IPS DF 19.7 (cell line): ENCODE measurements at places on chromosomes 6 and 20.
A peak's percentile ranks its signal among the peaks of the same experiment; 100 is the strongest.

- DNase-seq: no peak
Observed at GRCh38 chr6:118656847-118657451, 5.6 kb upstream of the CEP85L start.

DNA sequence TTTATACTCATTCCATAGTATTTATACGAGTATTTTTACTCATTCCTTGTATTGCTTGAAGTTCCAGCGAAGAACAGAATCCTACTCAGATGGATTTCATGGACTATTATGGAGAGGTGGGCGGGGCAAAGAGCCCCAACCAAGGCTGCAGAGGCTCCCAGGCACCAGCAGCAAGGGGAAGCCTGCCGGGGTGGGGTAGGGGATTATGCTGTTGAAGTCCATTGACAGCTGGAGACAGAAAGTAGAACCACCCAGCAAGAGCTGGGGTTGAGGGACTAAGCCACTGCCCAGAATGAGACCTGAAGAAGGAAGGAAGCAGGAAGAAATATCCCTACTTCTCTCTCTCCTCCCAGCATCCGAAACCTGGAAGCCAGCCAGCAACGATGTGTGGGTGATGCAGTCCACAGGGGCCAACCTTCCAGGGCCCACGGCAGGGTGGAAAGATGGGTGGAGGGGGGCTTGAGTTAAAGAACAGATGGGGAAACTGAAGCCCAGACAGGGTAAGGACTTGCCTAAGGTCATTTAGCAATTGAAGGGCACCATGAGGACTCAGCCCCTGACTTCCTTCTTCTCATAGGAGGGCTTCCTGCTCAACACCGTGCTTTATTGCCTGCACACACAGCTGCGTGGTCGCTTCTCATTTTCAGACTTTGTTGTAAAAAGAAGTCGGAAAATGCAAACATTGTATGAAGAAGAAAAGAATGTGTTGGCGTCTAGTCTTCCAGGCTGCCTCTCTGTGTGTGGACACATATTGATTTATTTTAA lies 18.3 kb upstream of the GTSF1L start:
- DNase-seq: no peak

DNA sequence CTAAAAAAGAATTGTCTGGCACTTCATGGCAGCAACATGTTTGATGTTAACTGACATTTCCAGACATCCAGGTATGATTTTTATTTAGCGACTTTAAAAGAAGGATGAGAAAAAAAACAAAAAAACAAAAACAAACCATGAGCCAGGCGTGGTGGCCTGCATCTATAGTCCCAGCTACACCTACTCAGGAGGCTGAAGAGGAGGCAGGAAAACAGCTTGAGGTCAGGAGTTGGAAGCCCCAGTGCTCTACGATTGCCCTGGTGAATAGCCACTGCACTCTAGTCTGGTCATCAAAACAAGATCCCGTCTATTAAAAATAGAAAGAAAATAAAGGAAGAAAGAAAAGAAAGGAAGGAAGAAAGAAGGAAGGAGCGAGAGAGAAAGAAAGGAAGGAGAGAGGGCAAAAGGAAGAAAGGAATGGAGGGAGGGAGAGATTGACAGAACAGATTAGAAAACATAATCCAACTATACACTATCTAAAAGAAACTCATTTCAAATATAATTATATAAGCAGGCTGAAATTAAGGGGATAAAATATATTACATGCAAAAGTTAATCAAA lies 141.6 kb downstream of the TRIM27 start:
- DNase-seq: no peak

- no peak for DNase-seq
Observed at GRCh38 chr20:8066662-8067061, 47.1 kb upstream of the TMX4 start.

DNA sequence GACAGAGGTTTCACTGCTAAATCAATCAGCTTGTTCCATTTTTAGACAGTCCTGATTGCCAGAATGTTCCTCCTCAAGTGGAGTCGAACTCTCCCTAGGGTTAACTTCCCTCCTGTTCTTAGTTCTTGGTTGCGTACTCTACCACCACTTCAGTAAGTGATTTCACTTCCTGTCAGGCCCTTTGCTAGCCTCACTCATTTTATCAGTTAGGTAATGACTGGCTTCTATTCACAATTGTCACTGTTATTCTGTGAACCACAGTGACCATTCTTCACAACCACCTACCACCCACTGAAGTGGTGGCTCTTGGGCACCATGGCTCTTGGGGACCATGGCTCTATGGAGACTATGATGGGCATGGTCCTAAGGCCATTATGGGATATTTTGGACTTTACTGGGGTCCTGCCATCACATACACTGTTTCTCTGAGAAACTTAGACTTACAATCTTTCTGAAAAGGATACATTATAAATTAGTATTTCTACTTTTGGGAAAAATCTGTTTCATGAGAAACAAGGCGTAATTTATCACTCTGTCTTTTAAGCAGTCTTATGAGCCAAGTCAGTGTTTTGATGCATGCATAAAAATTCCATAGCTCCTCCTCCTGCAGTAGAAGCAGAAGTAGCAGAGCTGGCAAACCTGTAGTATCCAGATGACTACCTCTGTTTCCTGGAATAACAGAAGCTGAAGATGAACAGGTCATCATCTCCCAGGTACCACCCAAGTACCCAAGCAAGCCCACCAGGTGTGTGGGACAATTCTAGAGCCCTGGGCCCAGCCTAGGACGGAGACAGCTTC lies 66.3 kb downstream of the ATXN1 start:
- no peak for DNase-seq

- no peak for DNase-seq
Observed at GRCh38 chr6:32188381-32189068, 1.5 kb downstream of the PBX2 start.

GRCh38 chr6:168107191-168107983 lies 28.4 kb upstream of the FRMD1 start:
- DNase-seq: no peak

GRCh38 chr6:47836046-47836445 lies 54.2 kb downstream of the OPN5 start:
- DNase-seq: no peak

DNA sequence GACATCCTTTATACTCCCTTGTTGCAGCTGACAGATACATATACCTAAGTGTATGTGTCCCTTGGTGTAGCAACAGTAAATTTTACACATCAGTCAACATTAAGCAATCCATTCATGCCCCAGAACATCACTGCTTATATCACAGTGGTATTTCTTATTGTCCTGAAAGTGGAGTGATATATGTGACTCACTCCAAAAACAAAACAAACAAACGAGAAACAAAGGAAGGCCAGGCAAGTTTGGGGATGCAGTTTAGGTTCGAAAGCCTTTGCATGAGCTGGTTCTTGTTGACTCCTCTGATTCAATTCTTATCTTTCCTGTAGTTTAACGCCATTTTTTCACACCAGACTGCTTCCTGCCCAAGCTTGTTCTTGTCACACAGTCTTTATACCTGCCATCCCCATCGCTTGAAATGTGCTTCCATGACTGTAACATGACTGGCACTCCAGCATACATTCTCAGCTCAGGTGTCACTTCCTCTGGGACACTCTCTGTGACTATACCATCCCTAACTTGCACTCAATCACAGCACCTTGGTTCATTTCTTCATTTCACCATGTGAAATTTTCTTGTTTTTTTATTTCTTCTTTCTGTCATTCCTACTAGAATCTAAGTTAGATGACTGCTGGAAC lies 125.0 kb upstream of the TSHZ2 start:
- no peak for DNase-seq

- no peak for DNase-seq
Observed at GRCh38 chr20:39632176-39632575, 670.0 kb downstream of the DHX35 start.

DNA sequence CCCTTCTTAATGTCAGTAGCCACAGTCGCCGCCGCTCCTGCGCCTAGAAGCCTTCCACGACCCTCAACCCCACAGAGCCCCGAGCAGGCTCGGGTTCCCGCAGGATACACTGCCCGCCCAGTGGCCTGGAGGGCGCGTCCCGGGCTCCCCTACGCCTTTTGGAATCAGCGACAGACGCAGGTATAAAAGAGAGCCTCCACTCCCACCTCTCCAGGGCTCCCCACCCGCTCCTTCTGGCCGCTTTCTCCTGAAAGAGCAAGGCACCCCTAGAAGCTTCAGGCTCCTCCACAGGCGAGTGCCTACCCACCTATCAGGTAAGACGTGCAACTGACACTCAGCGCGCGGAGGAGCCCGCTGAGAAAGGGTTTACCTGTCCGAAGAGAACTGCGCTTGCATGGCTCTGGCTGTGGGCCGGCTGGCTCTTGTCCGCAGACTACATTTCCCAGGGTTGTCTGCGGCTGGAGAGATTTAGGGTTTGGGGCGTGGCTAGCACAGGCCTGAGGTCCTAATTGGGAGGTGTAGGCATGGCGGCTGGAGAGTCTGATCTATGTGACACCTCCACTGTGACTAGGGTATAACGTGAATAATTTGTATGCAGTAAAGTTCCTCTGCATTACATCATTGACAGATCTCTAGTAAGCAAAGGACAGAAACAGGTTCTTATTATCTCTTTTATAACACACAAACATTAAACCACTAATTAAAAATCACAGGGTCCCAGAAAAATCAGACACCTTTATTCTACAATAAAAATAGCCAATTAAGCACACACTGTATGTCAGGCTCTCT lies 13.5 kb upstream of the ZNF391 start:
- peak; percentile 80 for DNase-seq

- no peak for DNase-seq
Observed at GRCh38 chr20:48056218-48056617, 270.9 kb upstream of the SULF2 start.

DNA sequence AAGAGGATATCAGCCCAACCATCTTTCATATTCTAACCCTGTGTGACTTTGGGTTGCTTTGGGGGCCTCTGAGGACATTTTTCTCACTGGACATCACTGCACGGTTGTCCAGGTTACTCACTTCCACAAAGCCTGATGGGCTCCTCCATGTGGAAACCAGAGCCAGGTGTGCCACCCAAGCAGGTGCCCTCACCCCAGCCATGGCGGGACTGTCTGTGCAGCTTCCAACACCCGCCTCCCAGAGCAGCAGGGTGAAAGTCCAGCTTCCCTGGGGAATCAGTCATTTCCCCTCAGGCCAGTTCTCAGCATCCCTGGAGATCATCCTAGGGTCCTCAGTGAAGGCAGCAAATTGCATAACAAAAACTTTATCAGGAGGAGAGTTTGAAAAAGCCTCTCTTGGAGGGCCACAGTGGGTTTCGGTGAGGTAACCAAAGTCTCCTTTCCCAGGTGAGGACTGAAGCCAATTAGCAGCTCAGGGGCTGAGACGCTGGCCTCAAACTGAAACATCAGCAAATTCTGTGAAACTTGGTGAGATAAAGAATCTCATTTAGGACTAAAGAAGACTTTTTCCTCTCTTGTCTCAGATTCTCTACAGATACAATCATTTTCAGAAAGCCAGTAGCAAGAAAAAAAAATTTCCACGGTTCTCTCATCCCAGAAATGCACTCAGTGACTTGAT lies 289.6 kb upstream of the CDH4 start:
- no peak for DNase-seq

GRCh38 chr6:139135578-139136545 lies 982 bp downstream of the HECA start:
- no peak for DNase-seq

- no peak for DNase-seq
Observed at GRCh38 chr6:134675110-134676054, 274.5 kb downstream of the ALDH8A1 start.

- DNase-seq: no peak
Observed at GRCh38 chr6:27154696-27155095, 92.8 kb upstream of the PRSS16 start.

GRCh38 chr20:41587956-41588355 lies 30.2 kb downstream of the CHD6 start:
- DNase-seq: no peak

DNA sequence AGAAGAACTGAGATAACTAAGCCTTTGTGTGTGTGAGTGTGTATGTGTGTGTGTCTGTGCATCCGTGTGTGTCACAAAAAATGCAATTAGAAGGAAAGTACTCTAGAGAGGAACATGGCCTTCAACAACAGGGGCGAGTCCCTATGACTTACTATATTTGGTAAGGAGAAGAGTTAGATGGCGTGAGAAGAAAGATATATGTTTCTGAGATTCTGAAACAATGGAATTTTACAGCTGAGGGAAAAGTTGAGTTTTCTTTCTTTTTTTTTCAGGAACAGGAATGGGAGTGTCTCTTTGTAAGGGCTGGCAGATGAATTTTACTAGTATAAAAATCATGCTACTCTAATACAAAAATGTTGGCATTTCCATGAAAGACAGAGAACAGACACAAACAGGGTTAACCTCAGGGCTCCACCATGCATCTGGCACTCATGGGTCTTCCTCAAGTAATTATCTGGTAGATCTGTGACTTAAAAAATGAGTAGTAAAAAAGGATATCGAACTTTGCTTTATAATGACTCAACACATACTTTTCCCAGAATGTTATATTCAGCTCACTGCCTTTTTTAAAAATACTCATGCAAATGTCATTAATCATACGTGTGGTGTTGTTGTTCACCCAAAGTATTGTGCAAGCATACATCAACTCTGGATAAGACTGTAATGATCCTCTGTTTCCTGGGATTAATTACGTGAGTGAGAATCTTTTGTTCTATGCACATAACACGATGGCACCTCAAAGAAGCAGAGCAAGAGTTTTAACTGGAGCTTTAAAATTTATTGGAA lies 12.8 kb upstream of the SASH1 start:
- no peak for DNase-seq

- DNase-seq: no peak
Observed at GRCh38 chr6:79821859-79822258, 125.5 kb downstream of the ELOVL4 start.

DNA sequence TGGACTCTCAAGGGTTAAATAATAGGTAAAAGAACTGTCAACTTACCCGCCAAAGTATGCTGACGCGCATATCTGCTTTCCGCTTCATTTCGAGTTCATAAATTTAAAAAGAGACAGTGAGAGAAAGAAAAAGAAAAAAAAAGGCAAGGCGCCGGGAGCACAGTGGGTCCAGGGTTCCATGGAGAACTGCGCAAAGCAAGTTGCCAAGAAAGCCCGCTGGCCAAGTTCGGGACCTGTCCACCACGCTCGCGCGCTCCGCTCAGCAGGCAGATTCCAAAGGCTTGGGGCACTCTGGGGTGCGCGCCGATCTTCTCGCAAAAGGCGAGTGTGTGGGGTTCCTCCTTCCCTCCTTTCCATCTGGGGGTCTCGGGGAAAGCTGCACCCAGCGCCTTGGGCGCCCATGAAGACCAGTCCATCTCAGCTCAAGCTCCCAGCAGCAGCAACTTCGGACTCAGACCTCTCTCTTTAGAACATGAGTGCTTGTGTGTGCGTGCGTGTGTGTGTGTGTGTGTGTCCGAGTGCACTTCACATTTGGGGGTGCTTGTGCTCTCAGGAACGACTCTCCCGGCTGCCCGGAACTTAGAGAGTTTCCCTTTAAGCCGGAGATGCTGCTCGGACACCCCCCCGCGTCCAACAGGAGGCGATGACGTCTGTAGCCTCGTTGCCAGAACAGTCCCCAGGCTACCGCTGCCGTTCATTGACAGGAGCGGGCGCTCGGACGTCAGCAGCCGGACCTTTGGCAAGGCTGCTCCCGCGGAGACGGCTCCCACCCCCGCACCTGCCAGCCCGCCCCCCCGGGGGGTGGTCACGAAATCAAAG lies 180.0 kb downstream of the TBXT start:
- no peak for DNase-seq

- peak; percentile 47 for DNase-seq
Observed at GRCh38 chr6:159110013-159110412, 59.2 kb upstream of the FNDC1 start.
